ENCODE measurements at places on chromosomes 4 and X. TPM values are rescaled to one million over a fixed set of nuclear protein-coding genes. Genes with fewer than 3 reads are reported as not detected.
A peak's percentile ranks its signal among the peaks of the same experiment; 100 is the strongest.

The HS6ST2 gene
- total RNA-seq: 0.06 TPM

DNA sequence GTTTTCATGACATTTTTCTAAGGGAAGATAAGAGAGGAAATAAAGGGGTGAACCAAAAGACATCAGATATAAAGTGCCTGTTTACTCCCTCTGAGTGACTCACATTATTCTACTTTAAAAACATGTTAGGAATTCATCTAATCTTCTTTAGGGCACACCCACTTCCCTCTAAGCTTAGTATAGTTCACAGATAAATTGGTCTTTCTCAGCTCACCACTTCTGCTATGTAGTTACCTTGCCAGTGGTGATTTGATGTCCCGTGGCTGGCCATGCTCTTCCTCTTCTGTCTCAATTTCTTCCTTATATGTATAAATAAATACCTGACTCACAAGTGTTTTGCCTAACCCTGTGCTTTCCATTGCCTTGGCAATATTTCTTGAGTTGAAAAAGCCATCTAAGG, 96.8 kb downstream of the PDLIM5 start:
- peak; percentile 27 for DNase-seq

DNA sequence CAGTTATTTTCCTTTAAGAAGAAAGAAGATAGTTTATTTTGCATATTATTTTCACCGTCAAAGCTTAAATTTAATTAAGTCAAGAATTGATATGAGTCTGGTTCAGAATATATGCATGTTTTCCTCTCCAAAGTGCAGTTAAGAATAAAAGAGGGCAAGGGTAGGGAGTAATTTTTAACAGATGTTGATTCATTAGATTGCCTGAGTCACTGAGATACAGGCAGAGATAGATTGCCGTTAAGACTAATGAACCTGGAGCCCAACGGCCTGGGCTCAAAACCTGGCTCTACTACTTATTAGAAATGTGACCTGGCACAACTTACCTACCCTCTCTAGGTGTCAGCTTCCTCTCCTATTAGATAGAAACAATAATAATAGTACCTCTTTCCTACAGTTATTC, 1037.4 kb upstream of the PABPC4L start:
- no peak for DNase-seq

- no peak for DNase-seq
These were observed 184.8 kb downstream of the ARHGAP24 start for GRCh38 chr4:85659610-85660218.

DNA sequence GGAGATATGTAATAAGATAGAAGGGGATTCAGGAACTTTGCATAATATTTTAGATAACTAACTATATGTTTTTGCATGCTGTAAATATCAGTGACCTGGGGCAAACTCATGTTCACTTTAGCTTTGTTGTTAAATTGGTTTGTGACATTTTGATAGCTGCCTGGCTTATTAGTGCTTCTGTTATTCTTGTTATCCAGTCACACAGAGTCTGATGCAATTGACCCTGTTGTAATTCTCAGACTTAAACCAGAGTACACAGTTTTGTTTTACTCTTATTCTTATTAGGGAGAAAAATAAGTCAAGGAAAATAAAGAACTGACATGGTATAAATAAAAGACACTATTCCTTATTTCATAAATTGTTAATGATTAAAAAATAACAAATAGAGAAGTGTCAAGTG, 516.7 kb upstream of the SLIT2 start:
- no peak for DNase-seq

The SPATA18 gene
- total RNA-seq: 3.1 TPM

The BTC gene
- 0.29 TPM for total RNA-seq

The MOB1B gene
- 16.0 TPM for total RNA-seq

All from left cardiac atrium (tissue), 4 donors.